ENCODE measurements at places on chromosomes 3 and 15. TPM values are rescaled to one million over a fixed set of nuclear protein-coding genes. Genes with fewer than 3 reads are reported as not detected.

DNA sequence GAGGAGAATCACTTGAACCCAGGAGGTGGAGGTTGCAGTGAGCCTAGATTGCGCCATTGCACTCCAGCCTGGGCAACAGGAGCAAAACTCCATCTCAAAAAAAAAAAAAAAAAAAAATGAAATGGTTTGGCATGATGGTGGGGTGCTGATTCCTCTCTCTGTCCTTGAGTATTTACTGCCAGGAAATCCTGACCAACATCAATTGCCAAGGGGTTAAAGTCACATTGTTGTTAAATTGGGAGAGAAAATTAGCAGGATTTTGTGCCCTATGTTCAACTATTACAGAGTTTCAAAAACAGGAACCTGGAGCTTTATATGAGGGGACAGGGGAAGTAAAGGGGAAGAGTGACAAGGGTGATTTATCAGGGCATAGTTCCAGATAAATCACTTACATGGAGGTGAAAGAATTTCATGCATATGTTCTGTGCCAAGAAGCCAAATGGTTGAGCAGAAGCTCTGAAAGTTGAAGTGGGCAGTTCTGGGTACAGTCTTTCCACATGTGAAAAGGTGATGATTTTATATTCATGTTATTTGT, 70.5 kb upstream of the TSEN2 start:
- no peak for DNase-seq

DNA sequence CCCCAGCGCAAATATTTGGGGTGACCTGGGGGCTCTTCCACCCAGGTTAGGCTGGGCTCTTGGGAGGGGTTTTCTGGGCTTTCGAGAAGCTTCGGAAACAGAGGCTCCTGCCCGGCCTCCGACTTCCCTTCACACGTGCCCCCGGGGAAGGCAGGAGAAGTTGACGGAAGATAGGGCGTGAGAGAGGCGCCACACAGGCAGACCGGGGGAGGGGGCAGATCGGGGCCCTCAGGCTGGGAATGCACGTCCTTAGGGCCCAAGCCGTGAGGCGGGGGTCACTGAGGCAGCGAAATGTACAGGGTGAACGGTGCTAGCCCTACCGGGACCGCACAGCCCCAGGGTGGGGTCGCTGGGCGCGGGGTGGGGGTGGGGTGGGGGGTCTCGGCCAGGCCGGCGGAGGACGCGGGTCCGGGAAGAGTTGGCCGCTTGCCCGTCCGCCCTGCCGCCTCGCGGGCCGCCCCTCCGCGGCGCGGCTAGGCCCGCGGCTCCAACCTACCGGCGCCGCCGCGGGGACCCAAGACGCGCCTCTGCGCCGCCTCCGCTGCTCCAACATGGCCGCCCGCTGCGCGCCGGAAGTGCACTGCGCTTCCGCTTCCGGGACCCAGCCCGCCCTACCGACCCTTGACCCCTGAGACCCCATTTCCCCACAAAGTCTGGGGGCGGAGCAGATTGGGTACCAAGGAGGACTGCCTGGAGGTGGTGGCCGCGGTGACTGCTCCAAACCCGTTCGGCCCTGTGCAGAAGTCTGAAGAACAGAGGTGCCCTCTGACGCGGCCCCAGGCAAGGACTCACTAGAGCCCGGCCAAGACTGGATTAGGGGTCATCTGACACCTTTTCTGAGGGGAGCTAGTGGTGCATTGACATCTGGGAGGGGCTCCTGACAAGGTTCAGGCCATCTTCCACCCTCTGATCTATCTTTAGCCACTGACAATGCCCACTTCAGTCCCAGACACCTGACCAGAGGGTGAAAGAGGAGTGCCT, at the start of gene CCDC71:
TSS of gene CCDC71 (minus strand) at position 561 of the 981 bp plus-strand sequence. CDS start 2,123 bp downstream, outside the sequence.
- peak; percentile 93 for DNase-seq

DNA sequence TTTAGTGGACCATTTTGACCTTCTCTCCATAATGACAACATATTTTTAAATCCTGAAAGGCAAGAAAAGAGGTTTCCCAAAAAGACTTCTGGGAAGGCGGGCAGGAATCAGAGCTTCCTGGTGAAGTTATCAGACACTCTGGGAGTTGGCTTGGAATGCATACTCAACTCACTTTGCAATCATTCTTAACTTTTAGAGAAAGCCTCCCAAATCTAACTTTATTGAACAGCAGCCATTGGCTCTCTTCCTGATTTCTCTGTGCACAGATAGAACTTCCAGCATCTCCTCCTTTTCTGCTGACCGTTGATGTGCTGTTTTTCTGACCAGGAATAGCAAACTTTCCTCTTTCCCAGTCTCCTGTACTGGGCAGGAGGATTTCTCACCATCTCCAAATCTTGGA, 44.6 kb downstream of the PLCL2 start:
- DNase-seq = no peak

DNA sequence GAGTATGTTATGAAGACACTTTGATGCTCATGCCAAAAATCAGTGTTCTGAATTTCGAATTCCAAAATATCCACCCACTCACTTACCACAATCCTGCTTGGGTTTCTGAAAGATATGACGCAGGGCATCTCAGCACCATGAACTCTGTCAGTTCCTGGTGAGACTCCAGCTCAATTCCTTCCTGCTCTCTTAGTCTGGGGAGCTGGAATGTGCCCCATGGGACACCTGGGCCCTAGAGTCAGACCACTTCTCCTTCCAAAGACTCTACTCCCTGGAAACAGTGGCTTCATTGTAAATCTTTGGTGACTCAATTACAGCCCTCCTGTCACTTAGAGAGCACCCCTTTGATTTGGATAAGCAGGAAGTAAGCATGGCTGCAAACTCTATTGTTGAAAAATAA, 50.5 kb downstream of the CD86 start:
- no peak for DNase-seq

The PRICKLE2 gene
- not detected for total RNA-seq

GRCh38 chr3:126511291-126511690, 6.3 kb downstream of the UROC1 start:
- no peak for DNase-seq

The MB21D2 gene
- total RNA-seq = not detected

The ALDH1L1 gene
- not detected for total RNA-seq

- DNase-seq = peak; percentile 63
Measured at GRCh38 chr15:77186594-77187011, 115.7 kb upstream of the TSPAN3 start.

GRCh38 chr15:72472992-72473610, 1.0 kb upstream of the ARIH1 start:
- DNase-seq = peak; percentile 67

DNA sequence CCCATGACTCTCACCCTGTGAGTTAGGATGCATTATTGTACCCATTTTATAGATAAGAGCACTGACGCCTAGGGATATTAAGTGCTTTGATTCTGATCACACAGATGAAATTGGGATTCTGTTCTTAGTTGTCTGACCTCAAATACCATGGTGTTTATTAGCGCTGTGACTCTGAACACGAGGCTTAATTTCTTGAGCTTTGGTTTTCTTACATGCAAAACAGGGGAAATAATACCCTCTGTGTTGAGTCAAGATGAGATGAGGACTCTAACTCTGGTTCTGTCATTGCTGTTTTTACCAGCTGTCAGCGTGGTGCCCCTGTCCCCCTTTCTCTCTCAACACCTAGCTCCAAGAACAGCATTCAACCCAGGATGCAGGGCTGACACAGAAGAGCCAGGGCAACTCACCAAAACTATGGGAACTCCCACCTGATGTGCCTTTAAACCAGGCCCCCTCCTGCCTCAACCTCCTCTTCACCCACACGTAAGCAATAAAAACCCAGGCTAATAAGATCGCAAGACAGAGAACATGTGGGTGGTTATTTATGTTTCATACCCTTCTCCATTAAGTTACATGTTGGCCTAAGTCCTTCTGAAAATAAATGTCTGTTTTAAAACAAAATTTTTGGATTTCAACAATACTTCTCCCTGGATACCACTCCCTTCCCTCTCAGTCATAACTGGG, 100.1 kb upstream of the SPATA12 start:
- DNase-seq = no peak

The GOLGA8J gene
- not detected for total RNA-seq

The AP3B2 gene
- total RNA-seq = not detected

DNA sequence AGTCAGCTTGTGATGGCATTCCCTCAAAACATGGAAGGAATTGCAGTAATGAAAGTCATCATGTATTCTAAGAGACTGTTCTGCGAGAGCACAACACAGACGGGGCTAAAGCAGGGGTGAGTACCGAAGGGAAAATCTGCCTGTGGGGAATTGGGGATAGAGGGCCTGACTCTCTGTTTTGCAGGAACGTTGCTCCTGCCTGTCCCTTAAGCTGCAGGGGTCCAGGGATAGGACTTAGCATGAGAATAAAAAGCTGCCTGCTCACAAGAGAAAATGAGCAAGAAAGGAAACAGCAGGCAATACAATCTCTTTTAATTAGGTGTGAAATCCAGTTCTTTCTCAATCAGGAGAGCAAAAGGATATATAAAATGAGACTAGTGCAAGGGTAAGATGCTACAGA, 62.2 kb downstream of the TIGIT start:
- no peak for DNase-seq

DNA sequence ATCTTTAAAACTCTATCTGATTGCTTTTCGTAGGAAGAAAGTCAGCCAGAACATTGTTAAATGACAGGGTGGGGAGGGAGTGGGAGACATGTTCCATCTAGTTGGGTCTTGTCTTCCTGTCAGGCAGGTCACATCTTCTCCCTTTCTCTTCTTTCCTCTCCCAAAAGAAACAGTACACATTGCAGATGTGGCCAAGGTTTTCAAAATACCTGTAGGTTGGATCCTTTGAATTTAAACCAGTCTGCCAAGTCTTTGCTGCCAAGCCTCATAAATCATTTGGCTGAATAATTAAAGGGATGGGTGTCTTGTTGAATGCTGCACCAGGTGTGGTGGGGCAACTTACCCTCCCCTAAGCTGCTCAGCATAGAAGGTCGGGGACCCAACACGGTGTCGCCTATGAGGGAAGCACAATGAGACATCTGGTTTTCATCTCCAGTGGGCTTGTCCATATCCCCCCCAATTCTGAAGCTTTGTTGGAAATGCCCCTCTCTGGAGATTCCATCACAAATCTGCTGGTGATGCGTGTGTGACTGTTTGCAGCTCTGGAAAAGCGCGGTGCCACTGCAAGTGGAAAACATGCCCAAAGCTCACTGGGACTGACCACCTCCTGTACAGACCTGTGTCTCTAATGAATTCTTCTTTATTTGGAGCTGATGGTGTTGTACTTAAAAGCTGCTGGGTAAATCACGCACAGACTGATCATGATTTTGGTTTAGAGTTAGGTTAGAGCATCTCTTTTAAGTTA, 112.6 kb downstream of the FILIP1L start:
- DNase-seq = no peak

DNA sequence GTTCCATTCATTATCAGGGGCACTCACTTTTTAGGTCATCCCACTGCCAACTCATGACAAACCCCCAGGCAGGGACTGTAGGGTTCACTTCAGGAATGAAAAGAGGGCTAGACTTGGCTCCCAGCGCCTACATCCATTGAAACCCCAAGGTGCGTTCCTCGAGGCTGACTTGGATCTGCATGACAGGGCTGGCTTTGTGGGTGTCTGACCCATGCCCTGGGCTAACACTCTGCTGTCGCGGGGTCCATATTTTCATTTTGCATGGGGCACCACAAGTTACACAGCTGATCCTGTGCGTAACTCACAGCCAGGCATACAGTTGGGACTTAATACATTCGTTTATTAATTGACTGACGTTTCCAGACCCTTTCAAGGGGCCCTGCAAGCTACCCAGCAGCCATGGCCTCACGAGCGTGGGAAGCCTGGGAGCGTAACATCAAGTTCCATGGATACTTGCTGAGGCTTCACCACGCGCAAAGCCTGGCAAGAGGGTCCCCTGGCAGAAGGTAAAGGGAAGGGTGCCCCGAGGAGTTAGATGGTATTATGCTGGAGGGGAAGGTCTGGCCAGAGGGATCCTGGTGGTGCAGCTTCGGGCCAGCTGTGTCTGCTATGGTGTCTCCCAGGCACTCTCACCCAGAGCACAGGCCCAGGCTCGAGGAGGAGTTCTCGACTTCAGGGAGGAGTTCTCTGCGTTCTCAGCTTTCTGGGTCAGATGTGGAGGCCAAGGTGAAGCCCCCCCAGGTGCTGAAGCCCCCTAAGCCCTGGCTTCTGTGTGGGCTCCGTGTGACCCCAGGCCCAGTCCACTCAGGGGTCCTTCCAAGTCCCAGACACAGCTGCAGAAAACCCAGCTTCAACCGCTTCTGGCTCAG, 85.4 kb downstream of the ADAMTS17 start:
- no peak for DNase-seq

DNA sequence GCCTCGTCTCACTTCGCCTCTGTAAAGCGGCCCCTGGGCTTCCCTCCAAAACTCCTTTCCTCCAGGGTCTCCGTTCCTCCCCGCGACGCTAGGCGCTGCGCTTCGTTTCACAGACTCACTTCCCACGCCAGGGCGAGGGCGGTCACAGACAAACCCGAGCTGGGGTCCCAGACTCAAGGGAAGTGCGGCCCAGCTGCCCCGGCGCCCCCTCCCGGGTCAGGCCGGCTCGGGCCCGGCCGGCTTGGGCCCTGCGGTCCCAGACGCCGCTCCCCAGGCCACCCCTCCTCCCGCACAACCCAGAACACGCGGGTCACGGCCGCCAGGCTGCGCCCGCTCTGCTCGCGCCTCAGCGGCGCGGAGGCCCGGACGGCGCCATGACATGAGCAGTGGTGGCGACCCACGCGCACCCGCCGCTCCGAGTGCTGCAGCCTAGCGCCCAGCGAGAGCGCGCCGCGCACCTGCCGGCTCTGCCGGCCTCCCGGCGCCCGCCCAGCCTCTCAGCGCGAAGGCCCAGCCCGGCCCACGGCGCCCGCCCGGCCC, 547 bp downstream of the NUP210 start:
- DNase-seq = peak; percentile 72

GRCh38 chr3:54536450-54536849, 391.4 kb downstream of the LRTM1 start:
- DNase-seq = no peak

DNA sequence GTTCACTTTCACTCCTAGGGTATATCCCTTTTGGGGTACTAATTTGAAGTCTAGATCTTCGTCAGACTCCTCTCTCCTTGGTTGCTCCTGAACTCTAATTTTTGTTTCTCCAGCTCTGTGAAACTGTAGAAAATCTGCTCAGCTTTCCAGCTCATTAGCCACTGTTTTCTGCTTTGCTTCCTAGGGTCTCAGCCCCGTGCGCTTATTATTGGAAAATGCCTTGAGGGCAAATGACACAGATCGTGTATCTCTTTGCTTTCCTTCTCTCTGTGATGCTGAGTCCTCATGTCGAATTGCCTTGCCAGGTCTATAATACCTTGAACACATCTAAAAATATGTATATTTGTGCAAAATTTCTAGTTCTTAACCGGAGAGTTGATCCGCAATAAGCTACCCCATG, 731.1 kb downstream of the EDEM1 start:
- DNase-seq = no peak

- DNase-seq = no peak
Measured at GRCh38 chr3:17730318-17730967, 12.0 kb downstream of the TBC1D5 start.

DNA sequence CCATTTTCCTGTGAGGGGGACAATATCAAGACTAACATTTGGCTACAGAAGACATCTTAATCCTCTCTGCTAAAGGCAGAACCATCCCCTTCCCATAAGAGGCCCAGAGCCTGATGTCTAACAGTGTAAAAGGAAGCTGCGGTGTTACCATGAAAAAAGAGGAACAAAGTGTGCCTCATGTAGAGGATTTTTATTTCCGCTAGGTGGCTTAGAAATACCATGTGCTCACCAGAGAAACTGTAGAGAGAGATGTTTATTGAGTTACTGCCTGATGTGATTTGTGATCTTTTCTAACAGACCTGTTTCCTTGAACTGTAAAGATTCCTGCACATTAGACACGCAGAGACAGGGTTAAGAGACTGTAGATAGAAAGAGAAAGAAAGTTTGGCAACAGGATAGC, 22.0 kb downstream of the OR5H15 start:
- peak; percentile 79 for DNase-seq

The SV2B gene
- total RNA-seq = 0.26 TPM

All from Karpas-422 (cell line).